ENCODE measurements at places on chromosomes 12 and 14. TPM values are rescaled to one million over a fixed set of nuclear protein-coding genes. Genes with fewer than 3 reads are reported as not detected.

FBXW8 gene
- total RNA-seq: 6.1 TPM

NXPH4 gene
- 0.13 TPM for total RNA-seq

PTCSC3 gene
- not detected for total RNA-seq

ZNF385A gene
- total RNA-seq: 0.79 TPM

TSPAN19 gene
- 0.07 TPM for total RNA-seq

GYS2 gene
- not detected for total RNA-seq

RNASE7 gene
- total RNA-seq: not detected

LRP1-AS gene
- not detected for total RNA-seq

KRT3 gene
- not detected for total RNA-seq

ZC3H10 gene
- 7.0 TPM for total RNA-seq

MMP14 gene
- 237 TPM for total RNA-seq

SERPINA10 gene
- total RNA-seq: not detected

HOXC10 gene
- not detected for total RNA-seq

B4GALNT1 gene
- total RNA-seq: 0.35 TPM

BIN2 gene
- total RNA-seq: not detected

HHIPL1 gene
- 2.2 TPM for total RNA-seq

MMP19 gene
- total RNA-seq: 0.42 TPM

EMP1 gene
- total RNA-seq: 167 TPM

OAS2 gene
- 11.1 TPM for total RNA-seq

SLC6A12 gene
- total RNA-seq: not detected

SNW1 gene
- total RNA-seq: 60.4 TPM

KLRK1 gene
- total RNA-seq: not detected

PGAM5 gene
- 100 TPM for total RNA-seq

ZC2HC1C gene
- 0.99 TPM for total RNA-seq

SERPINA9 gene
- total RNA-seq: not detected

CCDC175 gene
- not detected for total RNA-seq
